ENCODE measurements at places on chromosomes 7 and 10. TPM values are rescaled to one million over a fixed set of nuclear protein-coding genes. Genes with fewer than 3 reads are reported as not detected.

DNA sequence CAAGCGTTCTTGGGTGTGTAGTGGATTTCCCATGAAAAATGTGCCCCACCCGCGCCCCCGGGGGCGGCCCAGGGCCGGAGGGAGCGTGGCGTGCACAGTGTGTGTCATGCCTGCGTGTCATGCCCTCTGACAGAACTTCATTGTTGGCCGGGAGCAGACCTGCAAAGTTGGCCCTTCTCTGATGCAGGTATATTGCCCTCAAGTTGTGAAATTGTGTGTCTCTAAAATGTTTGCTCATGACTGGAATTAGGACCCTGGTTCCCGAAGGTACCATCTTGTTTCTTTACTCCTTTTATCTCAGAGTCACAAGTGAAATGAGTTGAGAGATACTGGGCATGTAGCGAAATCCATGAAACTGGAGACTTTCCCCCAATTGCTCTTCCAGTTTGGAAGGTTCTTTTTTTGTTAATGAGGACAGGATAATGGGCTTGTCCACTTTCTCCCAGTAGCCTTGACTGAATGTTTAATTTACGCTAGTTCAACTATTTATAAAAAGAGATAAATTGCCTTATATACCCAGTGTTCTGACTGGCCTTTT, 26.2 kb downstream of the ADK start:
- DNase-seq, result peak; percentile 64

DNA sequence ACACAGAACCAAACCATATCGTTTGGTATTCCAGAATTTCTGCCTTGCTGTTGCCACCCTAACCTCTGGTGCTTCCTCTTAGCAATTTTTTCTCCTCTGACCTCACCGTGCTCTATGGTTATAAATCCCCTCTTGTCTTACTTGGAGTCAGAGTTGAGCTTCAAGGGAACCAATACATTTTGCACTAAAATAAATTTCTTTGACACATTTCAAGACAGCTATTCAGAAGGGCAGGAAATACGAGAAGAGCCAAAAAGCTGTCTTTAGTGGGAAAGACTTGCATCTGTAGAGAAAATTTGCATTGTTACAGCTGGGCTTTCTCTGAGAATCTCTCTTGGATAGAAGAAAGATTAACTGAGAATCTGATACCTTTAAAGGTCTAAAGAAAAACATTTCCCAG, 14.5 kb upstream of the AKR1C2 start:
- DNase-seq, result no peak

The LBX1 gene
- not detected for total RNA-seq

The PSD gene
- 13.3 TPM for total RNA-seq

The NODAL gene
- total RNA-seq, result not detected

DNA sequence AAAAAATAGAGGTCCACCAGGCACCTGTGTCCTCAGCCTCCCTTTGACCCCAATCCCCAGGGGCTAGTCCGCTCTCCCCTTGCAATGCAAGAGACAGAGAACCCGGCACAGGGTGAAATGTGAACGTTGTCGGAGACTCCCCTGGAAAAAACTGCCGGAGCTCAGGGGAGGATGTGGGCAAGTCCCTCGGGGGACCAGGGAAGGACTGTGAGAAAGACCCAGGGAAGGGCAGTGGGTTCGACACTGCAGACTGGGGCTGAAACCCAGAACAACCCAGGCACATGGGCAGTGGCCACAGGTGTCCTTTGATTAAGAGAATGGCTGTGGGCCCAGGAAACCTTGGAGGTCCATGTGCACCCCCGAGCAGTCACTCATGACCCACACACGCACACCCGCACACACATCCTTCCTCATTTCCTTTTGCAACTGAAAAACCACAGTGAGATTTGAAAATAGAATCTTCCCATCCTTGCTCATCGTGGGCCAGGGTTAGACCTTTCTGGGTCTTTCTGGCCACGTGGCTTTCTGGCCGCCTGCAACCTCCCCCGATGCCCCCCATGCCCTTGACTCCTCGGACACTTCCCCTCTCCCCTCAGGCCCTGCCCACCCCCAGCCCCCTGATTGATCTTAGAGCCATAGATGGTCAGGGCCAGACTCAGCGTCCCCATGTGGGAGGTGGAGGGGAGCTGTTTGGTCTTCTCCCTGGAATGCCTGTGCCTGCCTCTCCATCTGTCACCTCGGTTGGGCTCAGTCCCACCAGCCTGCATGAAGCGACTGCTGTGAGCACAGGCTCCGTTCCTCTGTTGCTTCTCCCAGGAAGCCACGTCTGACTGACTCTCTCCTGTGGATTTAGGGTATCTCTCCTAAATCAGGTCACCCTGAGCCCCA, 7.9 kb downstream of the LAT2 start:
- no peak for DNase-seq

- no peak for DNase-seq
These were observed 122.3 kb downstream of the SGMS1 start for GRCh38 chr10:50501478-50501877.

DNA sequence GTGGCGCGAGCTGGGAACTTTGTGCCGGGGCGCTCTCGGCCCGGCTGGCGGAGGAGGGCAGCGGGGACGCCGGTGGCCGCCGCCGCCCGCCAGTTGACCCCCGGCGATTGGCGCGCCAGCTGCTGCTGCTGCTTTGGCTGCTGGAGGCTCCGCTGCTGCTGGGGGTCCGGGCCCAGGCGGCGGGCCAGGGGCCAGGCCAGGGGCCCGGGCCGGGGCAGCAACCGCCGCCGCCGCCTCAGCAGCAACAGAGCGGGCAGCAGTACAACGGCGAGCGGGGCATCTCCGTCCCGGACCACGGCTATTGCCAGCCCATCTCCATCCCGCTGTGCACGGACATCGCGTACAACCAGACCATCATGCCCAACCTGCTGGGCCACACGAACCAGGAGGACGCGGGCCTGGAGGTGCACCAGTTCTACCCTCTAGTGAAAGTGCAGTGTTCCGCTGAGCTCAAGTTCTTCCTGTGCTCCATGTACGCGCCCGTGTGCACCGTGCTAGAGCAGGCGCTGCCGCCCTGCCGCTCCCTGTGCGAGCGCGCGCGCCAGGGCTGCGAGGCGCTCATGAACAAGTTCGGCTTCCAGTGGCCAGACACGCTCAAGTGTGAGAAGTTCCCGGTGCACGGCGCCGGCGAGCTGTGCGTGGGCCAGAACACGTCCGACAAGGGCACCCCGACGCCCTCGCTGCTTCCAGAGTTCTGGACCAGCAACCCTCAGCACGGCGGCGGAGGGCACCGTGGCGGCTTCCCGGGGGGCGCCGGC, 870 bp downstream of the FZD1 start:
- DNase-seq, result no peak

- DNase-seq, result no peak
These were observed 39.9 kb upstream of the TMEM229A start for GRCh38 chr7:124072603-124073309.

GRCh38 chr10:15898046-15898445, 37.7 kb upstream of the MINDY3 start:
- no peak for DNase-seq

DNA sequence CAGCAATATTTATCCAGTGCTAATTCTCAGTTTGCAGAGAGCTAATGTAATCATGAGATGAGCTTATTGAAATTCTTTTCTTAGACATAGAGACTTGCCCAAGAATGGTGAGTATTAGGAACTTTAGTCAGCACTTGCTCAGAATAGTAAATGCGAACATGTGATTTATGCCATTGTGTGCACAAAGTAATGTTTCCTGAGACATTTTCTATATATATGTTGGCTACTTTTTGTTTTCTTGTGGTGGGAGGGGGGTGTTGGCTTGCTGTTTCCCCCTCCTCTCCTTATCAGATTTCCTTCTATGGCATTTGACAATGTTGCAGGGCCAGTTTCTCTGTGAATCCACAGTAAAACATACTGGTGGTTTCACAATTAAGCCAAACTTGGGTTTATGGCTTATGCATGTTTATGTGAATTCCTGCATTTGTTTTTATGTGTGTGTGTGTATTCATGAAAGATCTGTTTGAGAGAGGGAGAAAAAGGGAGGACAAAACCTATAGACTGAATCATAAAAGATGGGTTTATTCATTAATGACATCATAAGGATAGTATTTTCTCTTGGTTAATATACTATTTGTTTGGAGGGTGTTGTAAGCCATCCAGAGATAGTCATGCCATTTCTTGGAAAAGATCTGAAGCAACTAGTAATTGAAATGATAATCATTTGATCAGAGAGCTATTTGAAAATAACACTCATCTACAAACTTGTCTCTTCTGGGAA, 36.3 kb downstream of the ARID5B start:
- peak; percentile 20 for DNase-seq
